ENCODE measurements at places on chromosomes 4 and X.

DNA sequence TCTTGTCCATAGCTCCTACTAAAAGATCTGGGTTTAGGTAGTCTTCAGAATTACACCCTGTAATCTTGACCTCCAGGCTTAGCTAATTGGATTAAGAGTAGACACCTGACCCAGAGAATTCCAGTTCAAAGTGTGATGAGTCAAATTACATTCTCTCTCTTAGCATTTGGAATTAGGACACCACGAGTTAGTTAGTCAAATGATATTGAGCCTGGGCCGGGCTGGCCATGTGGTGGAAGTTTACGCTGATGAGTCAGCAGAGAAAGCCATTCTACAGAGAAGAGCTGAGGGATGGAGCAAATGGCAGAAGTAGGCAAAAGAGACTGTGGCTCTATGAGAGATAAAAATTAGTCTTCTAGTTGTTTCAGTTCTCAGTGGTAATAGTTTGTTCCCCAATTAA lies 31.1 kb downstream of the CEP44 start:
- peak; percentile 6 for DNase-seq

- DNase-seq, result no peak
Observed at GRCh38 chr4:23993373-23993772, 103.5 kb upstream of the PPARGC1A start.

- DNase-seq, result no peak
Observed at GRCh38 chr4:186900232-186900900, 176.7 kb upstream of the FAT1 start.

DNA sequence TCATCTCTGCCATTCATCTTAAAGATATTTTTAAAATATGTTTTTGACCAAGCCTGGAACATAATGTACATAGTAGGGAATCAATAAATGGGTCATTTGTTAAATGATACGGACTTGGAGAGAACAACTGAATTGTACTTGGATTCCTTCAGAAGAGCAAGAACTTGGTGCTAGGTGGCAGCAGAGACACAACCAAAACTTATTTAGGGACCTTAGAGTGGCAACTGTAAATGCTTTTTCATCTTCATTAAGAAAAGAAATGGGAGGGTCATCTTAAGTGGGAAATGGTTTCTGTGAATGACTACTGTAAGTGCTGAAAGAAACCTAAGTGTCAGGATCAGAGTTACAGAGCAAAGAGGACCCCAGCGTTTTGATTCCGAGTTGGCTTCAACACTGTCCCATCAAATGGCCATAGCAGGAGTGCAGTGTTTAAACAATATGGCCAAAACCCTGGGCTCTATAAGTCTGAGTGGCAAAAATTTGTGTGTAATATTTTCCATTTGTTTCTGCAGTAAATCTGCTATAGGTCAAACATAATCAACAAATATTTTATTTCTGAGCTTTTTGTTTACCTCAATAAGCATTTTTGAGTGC lies 213.6 kb downstream of the PALLD start:
- DNase-seq, result no peak

GRCh38 chrX:8657883-8658282 lies 74.1 kb downstream of the ANOS1 start:
- DNase-seq, result no peak

GRCh38 chr4:168646001-168646768 lies 149.3 kb downstream of the PALLD start:
- DNase-seq, result no peak

GRCh38 chr4:2051086-2051485 lies 8.0 kb upstream of the NAT8L start:
- no peak for DNase-seq

DNA sequence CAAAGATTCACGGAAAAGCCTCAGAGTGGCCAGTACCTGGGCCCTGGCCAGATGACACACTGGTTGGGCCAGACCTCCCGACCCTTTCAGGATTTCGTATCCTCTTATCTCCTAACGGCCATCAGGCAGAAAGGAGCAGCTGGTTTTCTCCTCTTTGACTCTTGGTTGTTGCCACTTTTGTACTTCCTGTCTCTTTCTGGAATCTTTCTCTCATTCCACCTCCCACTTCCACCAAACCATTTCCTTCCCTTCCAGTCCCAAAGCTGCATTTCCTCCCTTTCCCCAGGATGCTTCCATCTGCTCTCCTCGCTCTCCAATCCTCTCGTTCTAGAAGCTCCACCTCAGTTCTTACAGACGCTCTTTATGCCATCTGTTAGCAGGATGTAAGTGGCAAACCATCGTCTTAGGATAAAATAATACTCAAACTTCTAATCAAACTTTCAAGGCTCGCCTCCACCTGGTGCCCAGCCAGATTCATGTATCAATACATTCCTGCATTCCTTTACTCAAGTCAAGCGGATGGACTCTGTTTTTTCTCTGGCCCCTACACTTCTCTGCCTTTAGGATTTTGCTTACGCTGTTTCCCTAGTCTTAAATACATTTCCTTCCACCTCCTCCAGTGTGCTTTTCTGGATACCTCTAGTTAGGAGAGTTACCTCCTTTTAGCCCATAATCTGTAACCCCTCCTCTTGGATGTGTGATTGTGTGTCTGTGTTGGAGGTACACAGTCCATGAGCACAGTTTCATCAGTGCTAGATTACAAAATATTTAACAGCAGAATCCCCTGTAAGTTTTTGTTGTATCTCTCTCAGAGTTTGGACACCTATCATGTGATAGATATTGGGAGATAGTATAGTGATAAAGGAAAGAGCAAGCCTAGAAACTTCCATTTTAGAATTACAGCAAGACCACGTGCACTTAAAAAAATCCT lies 70.4 kb downstream of the LDB2 start:
- DNase-seq, result no peak

DNA sequence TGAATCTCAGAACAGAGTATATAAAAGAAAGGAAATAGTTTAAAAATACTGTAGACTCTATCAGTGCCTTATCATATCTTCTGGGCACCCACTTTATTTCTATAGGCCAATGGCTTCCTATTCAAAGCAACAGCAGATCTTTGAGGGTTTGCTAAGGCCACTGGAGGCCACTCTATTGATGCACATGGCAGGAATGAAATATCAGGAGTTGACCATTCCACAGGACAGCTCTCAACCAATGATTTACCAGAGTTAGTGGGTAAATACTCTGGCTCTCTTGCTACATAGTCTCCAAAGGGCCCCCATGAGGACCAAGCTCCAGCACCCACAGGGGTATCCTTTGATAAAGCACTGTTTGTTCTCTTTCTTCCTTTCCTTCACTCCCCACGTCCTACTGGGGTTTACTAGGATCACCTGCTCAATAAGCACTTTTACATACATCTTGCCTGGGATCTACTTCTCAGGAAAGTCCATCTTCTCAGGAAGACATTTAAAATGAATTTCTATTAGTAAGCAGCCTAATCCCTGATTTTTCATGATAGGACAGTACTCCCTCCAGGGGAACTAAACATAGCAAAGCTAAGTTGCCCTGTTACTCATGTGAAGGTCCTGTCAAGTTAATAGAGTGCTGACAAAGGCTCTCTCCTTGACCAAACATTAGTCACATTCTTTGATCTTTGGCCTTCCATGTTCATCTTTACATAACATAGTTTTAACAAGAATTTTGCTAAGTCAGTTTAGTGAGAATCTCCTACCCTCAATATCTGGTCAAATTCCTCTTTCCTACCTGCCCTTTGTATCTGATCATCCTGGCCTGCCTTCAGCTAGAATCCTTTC lies 459.7 kb downstream of the GRXCR1 start:
- no peak for DNase-seq

GRCh38 chr4:174538123-174538875 lies 16.0 kb upstream of the HPGD start:
- no peak for DNase-seq

DNA sequence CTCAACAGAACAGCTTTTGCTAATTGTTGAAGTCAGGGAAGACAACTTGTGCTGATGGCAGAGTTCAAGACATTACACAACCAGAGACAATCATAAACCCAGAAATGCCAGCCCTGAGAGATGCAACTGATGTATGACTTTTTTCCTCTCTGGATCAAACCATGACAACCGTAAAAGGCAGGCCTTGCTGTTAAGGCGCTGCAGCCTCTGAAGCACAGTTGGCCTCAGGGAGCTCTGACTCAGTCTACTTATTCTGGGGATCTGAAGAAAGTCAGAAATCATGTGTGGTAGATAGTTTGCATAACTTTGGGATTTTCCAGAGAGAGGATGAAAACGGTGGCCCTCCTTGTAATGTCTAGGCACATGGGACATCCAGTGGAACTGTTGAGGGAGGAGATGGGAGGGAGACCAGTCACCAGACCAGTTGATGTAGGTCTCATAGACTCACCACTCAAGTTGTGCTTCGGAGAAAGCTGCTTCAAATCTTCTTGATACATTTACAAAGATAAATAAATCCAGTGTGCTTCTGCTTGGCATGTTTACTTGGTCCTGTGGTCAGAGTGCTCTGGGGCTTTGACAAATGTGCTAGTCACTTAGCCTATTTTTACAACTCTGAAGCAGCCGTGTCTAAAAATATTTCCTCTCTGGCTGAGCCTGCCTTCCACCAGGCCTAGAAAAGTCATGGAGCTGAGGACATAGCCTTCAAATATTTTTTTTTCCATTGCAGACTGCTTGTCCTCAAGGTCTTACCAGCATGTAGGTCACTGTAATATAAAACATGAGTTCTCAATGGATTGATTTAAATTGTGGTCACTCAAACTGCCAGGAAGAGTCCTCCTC lies 7.5 kb downstream of the HADH start:
- DNase-seq, result no peak

- DNase-seq, result no peak
Observed at GRCh38 chrX:30819080-30819479, 70.0 kb downstream of the TAB3 start.

DNA sequence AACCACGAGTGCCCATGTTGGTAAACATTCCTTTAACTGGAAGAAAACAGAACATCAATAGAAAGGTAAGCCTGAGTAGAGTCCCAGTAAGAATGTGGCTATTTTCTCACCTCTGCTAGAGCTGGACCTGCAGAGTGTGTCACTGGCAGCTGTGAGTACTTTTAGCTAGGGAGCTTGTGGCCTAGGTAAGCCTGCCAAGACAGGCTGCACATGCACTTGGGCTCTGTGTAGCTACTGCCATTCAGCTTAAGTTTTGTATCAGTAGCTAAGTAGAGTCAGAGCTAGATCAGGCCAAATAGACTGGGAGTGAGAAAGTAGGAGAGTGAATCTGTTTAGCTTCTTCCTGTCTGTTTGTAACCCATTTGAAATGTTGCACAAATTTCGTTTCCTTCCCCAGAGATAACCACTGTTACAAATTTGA lies 35.3 kb downstream of the RBPJ start:
- DNase-seq, result no peak

DNA sequence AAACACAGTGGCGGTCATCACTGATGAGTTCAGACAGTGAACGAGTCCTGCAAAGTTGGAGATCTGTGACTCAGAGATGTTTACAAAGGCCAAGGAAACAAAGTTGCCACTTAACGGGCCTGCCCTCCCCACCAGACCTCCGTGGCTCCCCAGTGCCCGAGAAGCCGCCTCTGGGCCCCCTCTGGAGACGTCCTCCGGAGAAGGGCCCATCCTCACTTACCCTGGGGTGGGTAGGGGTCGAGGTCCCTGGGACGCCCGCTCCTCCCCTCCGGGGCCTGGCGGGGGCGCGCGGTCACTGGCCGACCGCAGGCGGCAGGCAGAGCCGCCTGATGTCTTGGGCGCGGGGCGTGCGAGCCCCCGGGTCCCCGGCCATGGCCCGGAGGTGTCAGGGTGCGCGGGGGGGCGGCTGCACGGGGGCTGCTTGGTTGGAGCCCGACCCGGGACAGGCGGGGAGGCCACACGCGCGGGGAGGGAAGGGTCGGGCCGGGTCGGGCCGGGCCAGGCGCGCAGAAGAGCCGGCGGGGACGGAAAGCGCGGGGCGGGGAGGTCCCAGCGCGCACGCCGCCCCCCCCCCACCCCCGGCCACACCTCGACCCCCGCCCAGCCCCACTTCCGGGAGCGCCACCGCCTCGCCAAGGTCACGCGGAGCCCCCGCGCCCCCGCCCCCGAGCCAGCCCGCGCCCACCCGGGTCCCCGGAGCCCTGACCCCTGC lies 529 bp downstream of the DHRSX start:
- no peak for DNase-seq

GRCh38 chrX:64097891-64098290 lies 107.6 kb downstream of the AMER1 start:
- no peak for DNase-seq

GRCh38 chrX:12390301-12390700 lies 252.0 kb downstream of the FRMPD4 start:
- DNase-seq, result no peak

GRCh38 chr4:70772929-70773555 lies 51.3 kb downstream of the RUFY3 start:
- no peak for DNase-seq

DNA sequence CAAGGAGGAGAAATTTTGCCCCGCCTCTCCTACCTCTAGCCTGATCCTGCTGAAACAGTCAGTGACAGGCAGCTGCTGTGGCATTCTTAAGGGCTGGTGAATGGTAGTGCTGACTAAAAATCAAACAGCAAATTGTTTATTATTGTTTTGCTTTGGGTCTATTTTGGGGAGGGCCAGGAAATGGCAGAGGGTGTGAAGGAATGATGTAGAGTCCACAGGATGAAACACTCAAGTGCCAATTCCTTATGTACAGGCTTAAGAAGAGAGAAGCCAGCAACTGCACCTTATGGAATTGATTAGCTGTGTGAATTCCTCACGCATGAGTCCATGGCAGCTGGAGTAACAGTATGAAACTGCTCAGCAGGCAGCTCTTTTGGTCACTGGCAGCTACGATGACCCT lies 39.7 kb downstream of the VEGFC start:
- peak; percentile 38 for DNase-seq

DNA sequence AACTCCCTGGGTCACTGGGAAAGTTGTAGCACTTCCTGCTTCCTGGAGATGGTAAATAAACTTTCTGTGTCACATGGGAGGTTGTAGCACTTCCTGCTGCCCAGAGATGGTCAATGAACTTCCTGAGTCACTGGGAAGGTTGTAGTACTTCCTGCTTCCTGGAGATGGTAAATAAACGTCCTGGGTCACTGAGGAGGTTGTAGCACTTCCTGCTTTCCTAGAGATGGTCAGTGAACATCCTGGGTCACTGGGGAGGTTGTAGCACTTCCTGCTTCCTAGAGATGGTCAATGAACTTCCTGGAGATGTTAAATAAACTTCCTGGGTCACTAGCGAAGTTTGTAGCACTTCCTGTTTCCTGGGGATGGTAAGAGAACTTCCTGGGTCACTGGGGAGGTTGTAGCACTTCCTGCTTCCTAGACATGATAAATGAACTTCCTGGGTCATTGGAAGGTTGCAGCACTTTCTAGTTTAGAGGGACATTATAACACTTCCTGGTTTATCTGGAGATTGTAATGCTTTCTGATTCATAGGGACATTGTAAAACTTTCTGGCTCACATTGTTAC lies 62.3 kb upstream of the CD99 start:
- DNase-seq, result no peak

GRCh38 chr4:143225167-143225566 lies 40.5 kb downstream of the USP38 start:
- no peak for DNase-seq

GRCh38 chr4:27861381-27861787 lies 1000.7 kb downstream of the STIM2 start:
- DNase-seq, result peak; percentile 70

DNA sequence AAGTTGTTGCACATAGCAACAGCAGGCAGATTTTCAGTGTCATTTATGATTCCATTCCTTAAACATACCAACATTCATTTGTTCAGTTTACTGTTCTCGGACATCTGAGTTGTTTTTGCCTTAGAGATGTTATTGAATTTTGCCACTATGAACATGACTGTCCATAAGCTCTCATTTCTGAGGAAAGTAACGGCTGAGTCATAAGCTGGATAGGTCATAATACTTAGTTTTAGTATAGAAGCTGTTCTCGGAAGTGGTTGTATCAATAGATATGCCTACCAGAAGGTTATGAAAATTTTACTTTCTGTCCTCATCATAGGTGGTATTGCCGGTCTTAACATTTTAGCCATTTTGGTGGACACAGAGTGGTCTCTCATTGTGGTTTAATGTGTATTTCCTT lies 157.1 kb upstream of the CLNK start:
- no peak for DNase-seq
